ENCODE measurements at places on chromosomes 2 and 18.

- DNase-seq, result no peak
Measured at GRCh38 chr2:172252154-172252553, 149.5 kb upstream of the DLX2 start.

DNA sequence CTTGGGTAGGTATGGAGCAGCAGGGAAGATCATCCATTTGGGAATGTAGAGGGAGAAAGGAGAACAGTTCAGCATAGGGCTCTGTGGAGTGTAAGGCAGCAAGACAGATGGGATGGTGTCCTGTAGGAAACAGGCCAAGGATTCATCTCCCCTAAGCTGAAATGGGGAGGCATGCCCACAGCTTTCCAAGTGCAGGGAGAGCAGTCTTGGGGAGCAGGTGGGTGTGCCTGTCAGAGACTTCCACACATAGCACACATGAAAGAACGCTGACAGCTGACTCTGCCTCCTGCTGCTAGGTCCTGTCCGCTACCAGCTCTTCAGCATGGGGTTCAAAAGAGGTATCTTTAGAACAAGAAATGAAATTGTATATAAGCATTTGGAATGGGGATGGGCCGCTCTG is 9.0 kb downstream of the SETBP1 start:
- no peak for DNase-seq

GRCh38 chr2:237708491-237708890 is 81.1 kb downstream of the LRRFIP1 start:
- DNase-seq, result no peak

- no peak for DNase-seq
Measured at GRCh38 chr18:28176948-28177827, at the start of gene CDH2. Gene CDH2 (minus strand): TSS chr18:28177130. CDS start chr18:28177022, 108 bp downstream.

GRCh38 chr18:69622184-69622583 is 221.5 kb downstream of the DOK6 start:
- no peak for DNase-seq

- no peak for DNase-seq
Measured at GRCh38 chr2:206011018-206011614, 74.9 kb downstream of the INO80D start.

DNA sequence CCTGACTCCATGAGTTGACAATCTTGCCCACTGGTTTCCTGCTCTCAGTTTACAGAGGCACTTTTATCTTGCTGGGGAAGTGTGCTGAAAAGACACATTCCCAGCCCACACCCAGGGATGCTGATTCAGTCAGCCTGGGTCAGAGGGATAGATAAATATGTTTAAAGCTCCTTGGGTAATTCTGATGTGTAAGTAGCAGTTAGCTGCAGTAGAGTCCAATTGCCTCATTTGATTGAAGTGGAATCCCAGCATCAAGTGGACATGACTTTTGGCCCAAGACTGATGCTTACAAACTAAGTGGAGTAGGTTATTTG is 29.4 kb downstream of the PSD4 start:
- DNase-seq, result no peak

DNA sequence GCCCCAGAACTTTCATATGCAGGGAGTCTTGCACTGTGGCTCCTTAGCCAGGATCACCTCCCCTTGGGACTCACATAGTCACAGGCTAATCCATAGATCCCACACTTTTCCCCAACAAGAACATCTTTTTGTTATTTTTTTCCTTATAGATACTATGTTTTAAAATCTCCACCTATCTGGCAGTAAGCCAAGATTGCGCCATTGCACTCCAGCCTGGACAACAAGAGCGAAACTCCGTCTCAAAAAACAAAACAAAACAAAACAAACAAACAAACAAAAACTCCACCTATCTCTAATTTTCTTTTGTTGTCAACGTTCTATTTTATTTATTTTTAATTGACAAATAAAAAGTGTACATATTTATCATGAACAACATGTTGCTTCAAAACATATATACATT is 141.7 kb downstream of the PDE11A start:
- no peak for DNase-seq

DNA sequence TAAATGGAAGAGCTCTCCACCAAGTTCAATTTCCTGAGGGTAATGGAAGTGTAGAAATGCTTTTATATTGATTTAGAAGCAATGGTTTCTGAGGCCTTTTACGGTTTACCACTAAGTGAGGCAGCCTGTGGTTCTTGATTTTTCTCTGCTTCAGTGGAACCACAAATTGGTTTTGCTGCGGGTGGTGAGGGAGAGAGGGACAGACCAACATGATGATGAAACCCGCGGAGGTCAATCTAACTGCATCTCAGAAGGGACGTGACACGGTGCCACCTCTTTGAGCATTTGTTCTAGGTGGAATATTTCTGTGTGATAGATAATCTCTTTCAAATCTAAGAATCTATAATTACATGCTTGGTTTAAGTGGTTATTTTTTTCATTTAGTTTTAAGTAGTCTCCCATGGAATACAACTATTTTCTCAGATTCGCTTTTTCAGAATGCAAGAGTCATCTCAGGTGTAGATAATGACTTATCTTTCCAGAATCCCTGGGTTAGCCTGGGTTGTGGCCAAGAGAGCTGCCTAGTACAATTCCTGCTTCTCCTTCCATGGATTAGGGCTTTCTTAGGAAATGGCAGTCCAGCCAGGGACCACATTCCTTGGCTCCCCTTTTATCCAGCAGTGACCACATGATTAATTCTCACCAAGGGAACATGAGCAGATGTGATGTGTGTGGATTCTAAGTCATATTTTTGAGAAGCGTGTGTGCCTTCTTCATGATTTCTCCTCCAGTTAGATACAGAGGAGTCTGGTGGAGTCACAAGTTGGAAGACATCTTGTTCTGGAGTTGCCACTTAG is 52.5 kb downstream of the KCNE4 start:
- no peak for DNase-seq

- DNase-seq, result no peak
Measured at GRCh38 chr2:97779141-97779540, 65.8 kb downstream of the ZAP70 start.
